DND-41 (cell line): ENCODE measurements at places on chromosomes 7 and 10.

DNA sequence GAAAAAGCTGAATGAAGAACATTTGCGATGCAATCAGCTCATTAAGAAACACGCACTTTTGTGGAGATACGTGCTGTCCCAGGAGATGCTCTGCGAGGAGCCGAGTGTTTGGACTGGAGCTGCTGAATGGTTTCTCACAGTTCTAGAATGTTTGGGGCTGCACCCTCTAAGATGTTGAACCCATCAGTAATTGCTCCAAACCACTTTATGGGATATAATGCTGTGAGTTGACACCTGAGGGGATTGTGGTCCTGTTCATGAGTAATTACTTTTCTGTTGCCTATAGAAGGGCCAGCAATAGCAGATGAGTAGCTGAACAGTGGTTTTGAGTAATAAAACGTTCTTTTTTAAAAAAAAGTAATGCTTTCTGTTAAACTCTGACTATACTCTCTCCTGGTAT lies 63.1 kb downstream of the IKZF1 start:
- DNase-seq: no peak

DNA sequence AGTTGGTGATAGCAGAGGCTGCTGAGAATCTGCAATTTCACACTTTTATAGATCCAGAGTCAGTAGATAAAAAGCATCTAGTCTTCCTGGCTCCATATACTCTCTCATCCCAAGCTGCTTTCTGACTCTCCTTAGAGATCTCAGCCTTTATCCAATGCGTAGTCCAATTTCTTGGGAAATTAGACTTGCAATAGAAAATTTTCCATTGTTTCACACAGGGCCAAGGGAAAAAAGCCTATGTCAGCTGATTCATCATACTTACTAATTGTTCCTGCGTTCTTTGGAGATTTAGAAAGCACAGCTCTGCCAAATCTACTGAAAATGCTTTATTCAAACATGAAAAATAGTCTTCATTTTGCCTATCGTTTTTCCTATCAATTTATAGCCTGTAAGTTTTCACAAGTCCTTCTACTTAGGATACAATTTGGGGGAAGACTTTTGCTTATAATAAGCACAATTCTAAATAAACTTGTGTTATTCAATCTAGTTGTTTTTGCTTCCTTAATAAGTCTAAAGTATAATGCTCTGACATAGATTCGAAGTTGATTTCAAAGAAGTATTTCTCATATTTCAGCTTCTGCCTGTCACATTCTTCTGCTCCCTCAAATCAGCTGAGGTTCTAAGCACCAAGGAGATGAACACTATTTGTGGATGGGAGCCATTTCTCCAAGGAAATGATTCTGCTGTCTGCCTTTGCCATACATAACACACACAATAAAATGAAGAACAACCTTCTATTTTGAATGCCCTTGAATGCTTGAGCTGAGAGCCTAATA lies 165.4 kb downstream of the ADAM12 start:
- DNase-seq: no peak

DNA sequence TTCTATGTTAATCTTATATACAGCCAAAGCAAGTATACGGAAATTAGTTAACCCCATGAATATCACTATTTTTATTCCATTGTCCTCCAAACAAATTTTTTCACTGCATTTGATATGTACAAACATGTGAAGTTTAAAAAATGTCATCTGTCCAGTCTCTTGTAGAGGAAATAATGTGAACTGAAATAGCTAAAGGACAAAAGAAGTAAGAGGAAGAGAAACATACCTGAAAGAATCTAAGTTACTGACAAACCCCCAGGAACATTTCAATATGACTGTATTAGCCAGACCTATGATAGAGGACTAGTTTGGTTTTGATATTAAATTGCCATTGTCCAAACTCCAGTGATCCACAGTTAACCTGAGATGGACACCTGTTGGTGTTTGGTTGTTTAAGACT lies 80.6 kb downstream of the NRCAM start:
- no peak for DNase-seq

- DNase-seq: no peak
Observed at GRCh38 chr7:20307119-20307518, 23.6 kb upstream of the ITGB8 start.

DNA sequence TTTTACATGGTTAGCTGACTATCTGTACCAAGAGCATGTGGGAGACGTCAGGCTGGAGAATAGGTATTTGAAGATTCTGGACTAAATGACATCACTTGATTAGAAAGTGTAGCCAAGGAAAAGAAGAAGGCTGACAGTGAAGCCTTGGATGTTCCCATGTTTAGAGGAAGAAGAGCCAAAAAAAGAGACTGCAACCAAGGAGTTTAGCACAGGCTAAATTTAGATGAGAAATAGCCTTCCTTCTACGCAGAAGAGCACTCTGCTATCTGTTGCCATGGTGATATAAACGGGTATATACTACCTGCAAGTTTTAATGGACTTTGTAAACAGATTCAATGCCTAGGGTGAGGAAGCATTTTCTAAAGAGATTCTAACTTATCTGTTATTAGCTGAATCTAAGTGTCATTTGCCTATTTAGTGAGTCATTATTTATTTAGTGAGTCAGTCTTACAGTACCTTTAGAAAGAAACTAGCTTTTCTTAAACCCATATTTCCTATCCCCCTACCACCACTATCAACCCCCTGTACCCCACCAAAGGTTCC lies 69.8 kb downstream of the CDK6 start:
- no peak for DNase-seq

DNA sequence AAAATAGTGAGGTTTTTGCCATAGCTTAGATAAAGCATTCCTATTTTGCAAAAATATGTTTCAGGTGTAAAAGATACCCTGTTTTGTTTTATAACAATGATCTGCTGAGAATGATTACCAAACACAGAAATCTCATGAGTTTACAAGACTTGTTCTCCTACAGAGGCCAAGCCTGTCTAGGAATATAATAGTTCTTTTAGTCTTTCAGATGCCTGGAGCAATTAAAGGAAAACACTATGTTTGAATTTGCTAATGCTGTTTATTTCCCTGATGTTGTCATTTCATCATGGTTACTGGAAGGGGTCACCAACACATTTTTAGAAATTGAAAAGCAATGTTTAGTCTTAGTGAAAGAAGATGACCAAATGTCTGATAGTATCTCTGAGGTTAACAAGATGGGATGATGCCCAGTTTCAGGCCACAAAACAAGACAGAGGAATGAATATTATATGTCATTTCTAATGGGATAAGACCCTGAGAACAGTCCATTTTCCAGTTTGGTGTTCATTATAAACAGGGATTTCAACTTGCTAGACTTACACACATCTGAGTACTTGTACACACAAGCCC lies 559.9 kb downstream of the INHBA start:
- DNase-seq: no peak
